Mammary microvascular endothelial cell (primary cell): ENCODE measurements at places on chromosomes 12 and 14. TPM values are rescaled to one million over a fixed set of nuclear protein-coding genes. Genes with fewer than 3 reads are reported as not detected.

The PRR4 gene
- 0.20 TPM in 1 of 2 replicates, not detected in the other for total RNA-seq

The KCNH5 gene
- not detected in 2 replicates for total RNA-seq

The KIF5A gene
- 0.07 TPM in 1 of 2 replicates, not detected in the other for total RNA-seq

The SDS gene
- not detected in 2 replicates for total RNA-seq

The WSCD2 gene
- total RNA-seq, result not detected in 2 replicates

The BATF gene
- 0.69 and 1.3 TPM in 2 replicates for total RNA-seq

The CD163L1 gene
- total RNA-seq, result 1.7 and 4.7 TPM in 2 replicates

The SARNP gene
- 132 and 161 TPM in 2 replicates for total RNA-seq

The MYL6 gene
- 4,496 and 4,852 TPM in 2 replicates for total RNA-seq

The KRT3 gene
- total RNA-seq, result not detected in 2 replicates

The OASL gene
- 7.7 and 11.3 TPM in 2 replicates for total RNA-seq

The TAPBPL gene
- total RNA-seq, result 11.3 and 17.1 TPM in 2 replicates

The MYF6 gene
- not detected in 2 replicates for total RNA-seq

The KRT72 gene
- total RNA-seq, result not detected in 2 replicates
